NCI-H1417 (cell line): ENCODE measurements at places on chromosomes 12 and 14.

GRCh38 chr12:40688085-40688725 lies 4.0 kb upstream of the CNTN1 start:
- DNase-seq, result no peak

DNA sequence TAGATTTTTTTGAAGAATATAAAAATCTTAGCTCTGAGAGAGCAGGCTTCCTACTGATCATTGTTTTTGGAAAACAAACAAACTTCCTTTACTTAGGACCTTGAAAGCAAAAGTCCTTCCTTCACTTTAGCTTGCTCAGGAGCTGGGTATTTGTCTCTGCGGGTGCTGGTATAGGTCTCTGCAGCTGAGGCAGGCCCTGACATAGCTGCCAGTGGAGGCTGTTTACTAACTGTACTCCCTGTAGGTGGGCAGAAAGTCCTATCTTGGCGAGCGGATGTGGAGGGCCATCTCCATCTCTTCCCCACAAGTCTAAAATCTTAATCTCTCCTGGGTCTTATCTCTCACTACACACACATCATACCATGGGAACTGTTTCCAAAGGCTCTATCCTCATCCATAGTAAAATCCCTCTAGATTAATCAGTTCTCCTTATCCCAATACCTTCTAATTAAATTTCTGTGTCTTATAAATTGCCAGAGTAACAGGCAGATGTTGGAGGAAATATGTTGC lies 4.1 kb upstream of the MIA2 start:
- DNase-seq, result no peak

- DNase-seq, result peak; percentile 87
Observed at GRCh38 chr12:46267825-46268582, 839 bp downstream of the SLC38A1 start.

- no peak for DNase-seq
Observed at GRCh38 chr12:22029991-22030390, 16.0 kb upstream of the CMAS start.

DNA sequence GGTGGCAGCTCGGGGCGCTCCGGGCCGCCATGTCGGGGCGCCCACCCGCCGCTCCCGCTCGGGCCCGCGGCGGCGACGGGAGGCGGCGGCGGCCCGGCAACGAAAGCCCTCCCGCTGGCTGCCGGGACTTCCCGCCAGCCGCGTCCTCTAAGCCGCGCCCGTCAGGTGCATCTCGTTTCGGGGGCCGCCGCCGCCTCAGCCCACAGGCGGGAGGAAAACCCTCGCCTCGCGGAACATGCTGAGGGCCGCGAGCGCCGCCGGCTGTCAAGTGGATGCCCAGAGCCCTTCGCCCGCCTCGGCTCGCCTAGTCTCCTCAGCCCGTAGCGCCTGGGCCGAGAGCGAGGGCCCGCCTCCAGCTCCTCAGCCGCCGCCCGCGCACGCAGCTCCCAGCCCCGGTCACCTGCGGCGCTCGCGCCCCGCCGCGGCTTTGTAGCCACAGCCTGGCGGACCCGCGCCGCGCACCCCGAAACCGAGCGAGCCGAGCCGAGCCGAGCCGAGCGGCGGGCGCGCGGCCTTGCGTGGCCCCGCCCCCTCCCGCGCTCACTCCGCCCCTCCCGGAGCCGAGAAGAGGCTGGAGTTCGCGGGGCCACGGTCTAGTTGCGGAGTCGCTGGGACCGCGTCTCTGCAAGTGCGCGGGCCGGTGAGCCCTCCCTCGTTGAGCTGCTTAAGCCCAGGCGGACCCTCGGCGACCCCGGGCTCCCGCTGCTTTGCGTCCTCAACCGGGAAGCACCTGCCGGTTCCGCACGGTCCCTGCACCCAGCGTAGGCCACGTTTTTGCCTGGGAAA lies at the start of gene EML5:
TSS of gene EML5 (minus strand) at position 481 of the 786 bp plus-strand sequence. CDS start at position 31, 450 bp downstream.
- DNase-seq, result peak; percentile 90

DNA sequence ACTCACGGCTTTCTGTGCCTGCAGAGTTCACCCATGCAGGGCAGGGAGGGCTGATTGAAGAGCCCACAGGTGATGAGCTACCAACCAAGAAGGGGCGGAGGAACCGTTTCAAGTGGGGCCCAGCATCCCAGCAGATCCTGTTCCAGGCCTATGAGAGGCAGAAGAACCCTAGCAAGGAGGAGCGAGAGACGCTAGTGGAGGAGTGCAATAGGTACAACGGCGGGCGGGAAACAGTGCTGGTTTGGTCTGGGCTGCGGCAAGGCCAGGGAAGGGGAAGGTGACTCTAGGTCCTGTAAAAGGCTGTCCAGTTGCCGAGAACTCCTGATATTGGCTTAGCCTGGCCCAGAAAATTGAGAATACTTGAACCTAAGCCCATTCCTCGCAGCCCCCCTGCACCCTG lies 15.2 kb downstream of the HNF1A start:
- no peak for DNase-seq

- DNase-seq, result no peak
Observed at GRCh38 chr14:94581127-94581999, at the start of gene SERPINA5. TSS of gene SERPINA5 (plus strand) at chr14:94581426. CDS start at chr14:94587363, 5,937 bp downstream.

DNA sequence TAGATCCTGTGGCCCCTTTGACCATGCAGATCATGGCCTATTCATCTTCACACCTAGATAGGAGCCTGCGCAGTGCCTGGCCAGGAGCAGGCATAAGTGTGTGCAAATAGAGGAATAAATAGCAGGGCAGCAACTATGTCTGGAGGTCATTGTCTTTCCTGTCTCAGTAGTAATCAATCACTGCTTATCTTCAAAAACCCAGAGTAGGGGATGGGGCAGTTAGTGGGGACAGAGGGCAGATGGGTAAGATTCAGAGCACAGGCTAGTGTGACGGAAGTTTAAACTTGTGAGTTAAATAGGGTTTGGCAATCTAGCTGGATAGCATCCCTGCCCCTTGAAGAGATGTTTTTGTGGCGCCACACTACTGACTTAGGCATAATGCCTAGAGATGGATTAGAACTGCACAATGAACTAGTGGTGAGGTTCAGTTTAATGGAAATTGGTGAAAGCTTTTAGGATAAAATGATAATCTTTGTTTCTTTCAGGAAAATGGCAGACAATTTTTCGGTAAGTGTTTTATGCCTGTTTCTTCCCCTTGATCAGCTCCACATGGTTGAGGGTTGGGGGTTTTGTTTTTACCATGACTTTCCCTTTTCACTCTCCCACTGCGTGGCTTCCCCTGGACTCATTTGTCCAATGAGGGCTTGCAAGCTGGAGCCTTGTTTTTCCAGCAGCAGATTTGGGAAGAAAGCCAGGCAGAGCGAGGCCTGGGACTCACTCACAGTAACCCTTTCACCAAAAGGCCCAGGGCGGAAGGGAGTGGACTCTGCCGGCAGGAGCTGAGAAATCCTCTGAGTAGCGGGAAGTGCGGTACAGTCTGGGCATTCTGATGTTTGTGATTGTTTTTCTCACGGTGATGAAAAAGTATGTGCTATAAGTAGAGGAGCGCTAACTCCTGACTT lies 8.1 kb downstream of the LGALS3 start:
- DNase-seq, result no peak
